ENCODE measurements at places on chromosomes 4 and X.

DNA sequence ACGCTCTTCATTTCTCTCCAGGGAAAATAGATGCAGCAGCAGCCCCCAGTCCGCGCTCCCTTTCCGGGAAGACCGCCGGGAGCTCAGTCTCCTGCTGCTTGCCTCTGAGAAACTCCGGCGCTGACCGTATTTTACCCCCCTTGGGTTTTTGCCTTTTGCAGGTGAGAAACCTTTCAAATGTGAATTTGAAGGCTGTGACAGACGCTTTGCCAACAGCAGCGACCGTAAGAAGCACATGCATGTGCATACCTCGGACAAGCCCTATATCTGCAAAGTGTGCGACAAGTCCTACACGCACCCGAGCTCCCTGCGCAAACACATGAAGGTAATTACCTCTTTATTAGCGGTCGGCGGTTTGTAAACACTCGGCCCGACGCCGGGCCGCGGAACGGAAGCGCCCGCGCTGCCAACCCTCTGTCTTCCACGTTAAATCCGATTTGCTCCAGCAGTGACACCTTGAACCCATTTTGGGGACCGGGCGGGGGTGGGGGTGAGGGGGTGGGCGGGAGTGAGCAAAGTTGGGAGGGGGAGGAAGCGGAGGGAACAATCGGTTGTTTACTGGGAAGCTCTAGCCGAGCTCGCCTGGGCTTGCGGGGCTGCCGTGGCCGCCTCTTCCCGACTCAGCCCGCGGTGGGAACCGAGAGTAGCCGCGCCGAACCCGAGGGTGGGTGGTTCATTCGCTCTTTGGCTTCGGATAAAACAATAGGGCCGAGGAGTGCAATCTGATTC lies 3.0 kb downstream of the ZIC3 start:
- DNase-seq = no peak

- no peak for DNase-seq
These were observed 82.8 kb upstream of the VEGFC start for GRCh38 chr4:176875446-176875930.

GRCh38 chrX:16100673-16101072 lies 22.7 kb upstream of the GRPR start:
- no peak for DNase-seq

- DNase-seq = no peak
These were observed 238.1 kb upstream of the DIAPH2 start for GRCh38 chrX:96446524-96446923.

DNA sequence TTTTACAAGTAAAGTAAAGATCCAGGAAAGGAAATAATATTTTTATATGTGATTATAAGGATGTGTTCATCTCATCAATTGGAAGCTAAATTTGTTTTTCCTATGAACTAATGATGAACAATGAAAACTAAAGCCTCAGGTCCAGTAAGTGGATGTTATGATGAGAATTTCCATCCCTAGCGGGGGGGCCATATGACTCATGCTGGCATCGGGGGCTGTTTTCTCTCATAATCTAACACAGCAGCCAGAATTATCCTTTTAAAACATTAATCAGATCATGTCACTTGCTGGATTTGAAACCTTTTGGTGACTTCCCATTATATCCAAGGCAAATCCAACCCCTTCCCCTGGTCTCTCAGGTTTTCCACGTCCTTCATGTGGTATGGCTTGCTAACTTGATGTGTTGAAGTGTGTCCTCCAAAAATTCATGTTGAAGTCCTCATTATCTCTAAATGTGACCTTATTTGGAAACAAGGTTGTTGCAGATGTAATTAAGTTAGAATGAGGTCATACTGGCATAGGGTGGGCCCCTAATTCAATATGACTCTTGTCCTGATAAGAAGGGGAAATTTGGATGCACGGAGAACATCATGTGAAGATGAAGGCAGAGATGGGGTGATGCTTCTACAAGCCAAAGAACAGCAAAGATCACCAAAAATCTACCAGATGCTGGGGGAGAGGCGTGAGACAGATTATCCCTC lies 96.8 kb downstream of the AKAP4 start:
- no peak for DNase-seq

GRCh38 chr4:13840502-13841190 lies 213.1 kb upstream of the BOD1L1 start:
- no peak for DNase-seq
